ENCODE measurements at places on chromosomes 12 and 14. TPM values are rescaled to one million over a fixed set of nuclear protein-coding genes. Genes with fewer than 3 reads are reported as not detected.

DNA sequence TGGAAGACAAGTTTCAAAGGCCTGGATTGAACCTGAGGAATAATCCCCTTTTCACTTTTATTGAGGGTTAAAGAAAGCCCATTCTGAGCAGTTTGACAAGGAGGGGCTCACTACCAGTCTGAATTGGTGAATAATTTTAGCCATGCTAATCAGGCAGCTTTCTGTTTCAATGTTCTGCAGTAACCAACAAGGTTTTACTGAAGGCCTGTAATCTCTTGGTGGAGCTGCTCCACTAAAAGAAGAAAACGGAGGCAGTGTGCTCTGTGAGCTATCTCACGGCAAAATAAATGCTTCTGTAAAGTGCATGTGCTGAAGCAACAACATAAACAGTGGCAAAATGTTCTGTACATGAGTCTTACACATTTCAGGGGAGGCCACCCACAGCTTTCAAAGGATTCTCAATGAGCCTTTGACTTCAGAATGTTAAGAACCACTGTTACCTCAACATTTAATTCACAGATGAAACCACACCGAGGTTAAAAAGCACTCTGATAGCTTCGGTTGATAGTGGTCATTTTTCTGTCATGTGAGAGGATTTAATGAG lies 111.2 kb downstream of the LRIG3 start:
- DNase-seq: no peak

DNA sequence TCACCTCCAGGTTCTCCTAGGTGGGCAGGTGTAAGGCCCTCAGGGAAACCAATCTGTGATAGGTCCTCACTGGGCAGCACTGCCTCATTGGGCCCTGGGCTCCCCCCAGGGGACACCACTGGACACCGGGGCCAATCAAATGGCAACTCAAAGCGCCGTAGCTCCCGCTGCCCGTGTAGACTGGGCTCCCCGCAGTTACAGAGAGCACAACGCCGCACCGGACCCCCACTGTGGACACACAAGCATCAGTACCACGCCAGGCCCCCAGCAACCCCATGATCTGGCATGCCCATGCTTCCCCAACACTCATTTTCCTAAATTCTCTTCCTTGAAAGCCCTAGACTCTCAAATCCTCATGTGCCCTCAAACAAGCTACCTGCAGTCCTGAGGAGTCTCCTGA lies 6.1 kb downstream of the KMT2D start:
- no peak for DNase-seq

Gene CDCA3
- 95.5 TPM for total RNA-seq

GRCh38 chr14:50156111-50156510 lies 39.7 kb upstream of the VCPKMT start:
- no peak for DNase-seq

DNA sequence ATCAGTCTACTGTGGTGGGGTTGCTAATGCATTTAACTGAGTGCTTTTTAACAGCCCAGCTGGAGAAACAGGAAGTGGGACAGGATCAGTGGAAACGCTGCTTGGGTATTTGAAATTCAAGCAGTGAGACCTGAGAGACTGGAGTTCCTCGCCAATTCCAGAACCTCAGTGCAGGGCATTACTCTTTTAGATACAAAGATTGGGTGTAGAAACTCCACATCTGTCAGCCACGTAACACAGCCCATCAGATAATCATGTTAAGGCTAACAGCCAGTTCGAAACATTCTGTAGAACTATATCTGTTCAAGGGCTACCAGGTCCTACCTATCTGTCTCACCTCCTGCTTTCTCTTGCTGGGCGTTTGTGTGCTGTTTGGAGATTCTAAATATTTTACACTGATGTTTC lies 45.5 kb downstream of the RAD52 start:
- no peak for DNase-seq

Gene TMEM30B
- total RNA-seq: 50.2 TPM

DNA sequence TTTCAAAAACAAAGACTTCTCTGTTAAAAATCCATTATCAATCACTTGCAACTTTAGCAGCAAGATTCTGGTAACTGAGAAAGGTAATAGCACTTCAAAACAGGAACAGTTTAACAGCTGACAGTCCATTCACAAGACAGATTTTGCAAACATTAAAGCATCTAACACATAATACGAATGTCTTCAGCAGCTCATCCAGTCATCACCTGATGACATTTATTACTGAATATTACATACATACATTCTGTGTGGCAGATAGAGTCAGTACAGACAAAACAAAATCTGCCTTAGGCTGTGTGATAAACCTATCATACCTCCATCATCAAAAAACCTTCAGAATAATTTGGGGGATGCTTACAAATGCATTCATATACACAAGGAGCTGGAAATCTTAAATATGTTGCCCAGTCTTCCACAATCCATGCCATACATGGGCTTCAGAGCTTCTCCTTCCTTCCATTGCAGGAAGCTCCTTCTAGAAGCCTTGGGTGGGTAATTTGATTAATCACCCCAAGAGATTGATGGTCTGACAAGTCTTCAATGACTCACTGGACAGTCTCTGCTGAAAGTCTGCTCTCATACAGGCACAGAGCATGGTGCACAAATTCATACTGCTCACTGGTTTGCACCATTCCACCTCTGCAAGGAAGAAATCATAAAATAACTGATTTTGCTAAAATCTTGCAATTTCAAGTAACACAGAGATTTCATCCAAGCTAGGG lies 1.6 kb upstream of the PTPRB start:
- DNase-seq: peak; percentile 61
